ENCODE measurements at places on chromosomes 2 and 18.

DNA sequence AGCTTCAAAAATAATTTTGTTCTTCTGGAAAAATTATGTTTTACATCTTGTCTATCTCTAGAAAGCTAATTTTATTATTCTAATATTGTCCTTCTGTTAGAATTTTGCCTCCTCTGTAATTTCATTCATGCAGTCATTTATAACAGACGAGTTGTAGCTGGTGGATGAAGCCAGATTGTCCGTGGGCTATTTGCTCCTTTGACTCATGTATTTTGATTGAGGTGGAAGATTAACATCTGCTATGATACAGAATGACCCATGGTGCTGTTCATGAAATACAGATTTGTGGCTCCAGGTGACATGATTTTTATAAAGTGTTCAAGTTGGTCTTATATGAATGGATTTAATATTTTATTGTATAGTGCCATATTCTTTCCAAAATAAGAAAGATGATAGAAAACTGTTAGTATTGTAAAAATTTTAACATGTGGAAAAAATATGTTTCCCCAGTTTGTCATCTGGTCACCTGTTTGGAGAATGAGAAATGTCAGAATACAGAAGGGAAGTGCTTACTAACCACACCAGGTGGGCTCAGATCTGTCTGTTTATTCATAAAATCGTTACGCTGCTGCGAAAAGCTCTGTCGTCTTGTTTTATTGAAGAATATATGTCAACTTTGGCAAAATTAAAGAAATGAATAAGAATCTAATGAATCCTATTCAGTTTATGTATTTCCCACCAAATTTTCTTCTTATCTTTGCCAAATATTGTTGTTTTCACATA, 20.4 kb upstream of the L3MBTL4 start:
- DNase-seq, result no peak

DNA sequence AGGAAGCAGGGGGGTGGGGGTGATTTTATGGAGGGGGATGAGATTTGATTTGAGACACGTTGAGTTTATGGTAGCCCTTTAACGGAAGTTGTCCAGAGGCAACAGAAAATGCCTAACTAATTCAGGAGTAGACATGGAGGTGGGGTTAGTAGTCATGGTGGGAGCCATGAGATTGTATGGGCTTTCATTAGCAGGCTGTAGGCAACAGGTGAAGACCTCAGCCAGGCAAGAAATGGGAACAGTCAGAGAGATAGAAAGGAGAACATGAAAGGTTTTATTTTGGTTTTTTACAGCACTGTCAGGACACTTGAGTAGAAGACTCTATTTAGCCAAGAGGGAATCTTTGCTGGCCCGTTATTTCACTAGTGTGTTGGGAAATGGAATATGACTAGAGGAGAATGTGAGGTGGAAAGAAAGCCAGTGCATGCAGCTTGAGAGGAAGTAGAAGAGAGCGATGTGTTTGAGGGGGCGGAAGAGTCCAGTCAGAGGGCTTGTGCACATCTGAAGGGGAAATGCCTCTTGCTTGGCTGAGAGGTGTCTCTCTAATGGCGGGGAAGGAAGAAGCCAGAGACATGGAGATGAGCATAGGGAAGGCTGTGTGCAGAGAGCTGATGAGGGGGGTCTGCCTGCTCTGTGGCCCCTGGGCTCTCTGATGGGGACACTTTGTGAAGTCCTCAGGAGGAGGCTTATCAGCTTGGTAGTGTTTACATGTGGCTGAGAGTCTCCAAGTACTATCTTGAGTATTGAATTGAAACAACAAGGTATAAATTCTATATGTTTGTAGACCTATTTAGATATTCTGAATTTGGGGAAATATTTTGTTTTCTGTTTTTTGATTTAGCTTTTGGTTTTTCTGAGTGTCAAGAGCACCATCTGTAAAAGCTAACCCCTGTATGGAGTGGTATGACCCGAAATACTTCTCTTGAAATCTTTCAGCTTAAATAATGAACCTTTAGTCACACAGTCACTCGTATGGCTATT, 66.9 kb upstream of the ITM2C start:
- DNase-seq, result no peak

- DNase-seq, result no peak
Observed at GRCh38 chr2:203675086-203675485, 31.4 kb upstream of the CD28 start.

DNA sequence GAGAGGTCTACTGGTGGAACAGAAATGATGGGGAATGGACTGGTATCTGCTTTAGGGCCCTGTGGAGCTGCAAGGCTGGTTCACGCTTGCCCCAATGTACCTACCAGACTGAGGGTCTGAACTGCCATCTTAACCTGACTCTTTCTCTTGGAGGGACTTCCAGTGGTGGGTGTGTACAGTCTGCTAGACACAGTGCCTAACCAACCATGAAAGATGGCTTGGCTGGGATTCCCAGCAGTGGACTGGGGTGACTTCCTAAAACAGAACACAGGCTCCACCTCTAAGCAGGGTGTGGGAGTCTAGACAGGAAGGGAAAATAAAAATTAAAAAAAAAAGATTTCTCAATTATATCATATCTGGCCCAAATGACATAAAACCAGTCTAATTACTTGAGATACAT, 25.5 kb upstream of the MYO3B start:
- no peak for DNase-seq

DNA sequence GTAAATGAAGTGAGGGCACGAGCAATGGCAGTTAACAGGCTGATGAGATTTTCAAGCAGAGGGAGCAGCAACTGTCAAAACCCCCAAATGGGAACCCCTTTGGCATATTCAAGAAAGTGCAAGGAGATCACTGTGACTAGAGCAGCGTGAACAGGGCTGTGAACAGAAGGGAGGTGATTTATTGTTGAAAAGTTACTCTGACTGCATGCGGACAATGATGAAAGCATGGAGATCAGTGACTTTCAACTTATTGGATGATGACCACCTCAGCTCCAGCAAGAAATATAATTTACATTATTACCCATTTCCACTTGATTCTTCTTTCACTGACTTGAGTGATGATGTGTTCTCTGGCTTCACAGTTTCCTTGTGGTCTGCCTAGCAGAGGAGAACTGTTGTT, 187.8 kb upstream of the BOD1L2 start:
- no peak for DNase-seq

DNA sequence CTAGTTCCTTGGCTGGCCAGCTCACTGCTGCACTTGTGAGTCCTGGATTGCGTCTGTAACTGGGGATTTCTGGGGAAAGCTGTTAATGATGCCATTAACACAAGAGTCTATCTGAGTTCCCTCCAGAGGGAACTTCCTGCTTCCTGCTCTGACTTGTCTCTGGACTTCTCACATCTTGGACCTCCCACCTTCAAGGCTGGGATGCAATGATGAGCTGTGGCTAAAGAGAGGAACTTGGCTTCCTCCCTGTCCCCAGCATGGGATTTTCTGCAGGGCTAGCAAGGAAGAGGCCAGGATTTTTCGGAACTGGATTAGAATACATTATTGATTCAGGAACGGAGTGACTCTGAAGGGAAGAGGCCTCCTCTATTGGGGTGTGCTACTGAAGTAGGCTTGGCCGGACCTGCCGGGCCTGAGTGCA, 155.5 kb downstream of the CLIP4 start:
- DNase-seq, result no peak

DNA sequence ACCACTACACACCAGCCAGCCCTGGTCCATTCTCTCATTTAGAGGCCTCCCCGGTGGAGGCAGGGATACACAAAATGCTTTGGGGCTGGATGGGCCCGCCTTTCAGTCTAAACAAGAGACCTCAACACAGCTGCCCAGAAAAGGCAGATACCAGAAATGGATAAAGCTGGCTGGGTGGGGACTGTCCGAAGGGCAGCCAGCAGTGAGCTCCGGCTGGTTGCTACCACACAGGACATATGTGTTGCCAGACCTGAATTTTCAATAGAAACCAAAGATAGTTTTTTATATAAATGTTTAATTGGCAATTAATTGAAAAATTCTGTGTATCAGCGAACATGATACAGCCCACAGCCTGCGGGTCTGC, 1.4 kb downstream of the GPBAR1 start:
- no peak for DNase-seq

GRCh38 chr18:49023938-49024803, 73.4 kb upstream of the SMAD7 start:
- DNase-seq, result no peak

GRCh38 chr2:67448648-67449047, 51.5 kb downstream of the ETAA1 start:
- DNase-seq, result no peak

All from CMK (cell line).